Vein endothelial cell (primary cell): ENCODE measurements at places on chromosomes 3 and 15. TPM values are rescaled to one million over a fixed set of nuclear protein-coding genes. Genes with fewer than 3 reads are reported as not detected.

RYR3 gene
- under 0.01 TPM in 1 of 2 replicates, not detected in the other for total RNA-seq

ROBO2 gene
- total RNA-seq = under 0.01 TPM in 1 of 2 replicates, not detected in the other

ATP1B3 gene
- 109 and 193 TPM in 2 replicates for total RNA-seq

ISG20 gene
- 4.5 and 4.9 TPM in 2 replicates for total RNA-seq

ACOX2 gene
- total RNA-seq = 2.0 and 2.6 TPM in 2 replicates

SLC24A5 gene
- not detected in 2 replicates for total RNA-seq

SLCO2A1 gene
- 2.6 and 10.5 TPM in 2 replicates for total RNA-seq

MRPL46 gene
- total RNA-seq = 14.7 and 15.6 TPM in 2 replicates

PYGO1 gene
- total RNA-seq = 0.33 and 3.1 TPM in 2 replicates

HYKK gene
- total RNA-seq = 1.8 and 3.6 TPM in 2 replicates

OTOL1 gene
- total RNA-seq = not detected in 2 replicates

CCDC191 gene
- total RNA-seq = 2.6 and 2.8 TPM in 2 replicates

RHOV gene
- total RNA-seq = under 0.01 and 0.10 TPM in 2 replicates

SQOR gene
- 60.1 and 90.5 TPM in 2 replicates for total RNA-seq

PODXL2 gene
- 3.1 and 4.6 TPM in 2 replicates for total RNA-seq

CACNA1D gene
- total RNA-seq = not detected in 2 replicates
